ENCODE measurements at places on chromosomes 12 and 14.

DNA sequence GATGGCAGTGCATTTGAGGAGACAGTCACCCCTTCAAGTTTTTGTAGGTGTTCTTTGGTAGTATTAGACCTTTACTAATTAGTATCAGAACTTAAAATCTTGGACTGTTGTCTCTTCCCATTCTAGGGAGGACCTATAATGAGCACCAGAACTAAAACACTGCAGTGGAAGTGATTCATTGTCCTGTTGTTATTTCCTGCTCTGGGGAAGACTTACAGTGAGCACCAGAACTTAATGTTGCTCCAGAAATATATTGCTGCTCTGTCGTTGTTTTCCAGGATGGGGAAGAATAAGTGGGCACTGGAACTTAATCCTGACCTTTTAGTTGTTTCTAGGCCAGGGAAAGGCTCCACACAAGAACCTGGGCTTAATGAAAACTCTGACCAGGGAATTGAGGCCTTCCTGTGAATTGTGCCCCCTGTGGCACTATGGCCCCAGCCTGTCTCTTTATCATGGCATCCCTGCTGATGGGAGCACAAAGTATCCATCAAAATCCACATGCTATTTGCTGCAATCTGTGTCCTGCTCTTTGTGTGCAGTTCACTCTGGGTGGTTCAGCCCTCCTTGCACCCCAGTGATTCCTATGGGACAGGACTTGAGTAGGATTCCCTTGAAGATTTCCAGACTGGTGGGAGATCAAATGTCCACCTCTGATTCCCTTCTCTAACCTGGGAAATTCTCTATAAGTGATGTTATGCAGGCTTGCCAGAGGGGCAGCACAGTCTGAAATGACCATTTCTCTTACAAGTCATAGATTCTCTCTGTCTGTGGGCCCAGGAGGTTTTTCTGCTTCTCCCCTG lies 175.8 kb downstream of the PAWR start:
- DNase-seq, result no peak

- DNase-seq, result no peak
Measured at GRCh38 chr14:99270458-99271220, 1.4 kb downstream of the BCL11B start.

- DNase-seq, result no peak
Measured at GRCh38 chr12:87671757-87672156, 357.4 kb downstream of the C12orf50 start.

DNA sequence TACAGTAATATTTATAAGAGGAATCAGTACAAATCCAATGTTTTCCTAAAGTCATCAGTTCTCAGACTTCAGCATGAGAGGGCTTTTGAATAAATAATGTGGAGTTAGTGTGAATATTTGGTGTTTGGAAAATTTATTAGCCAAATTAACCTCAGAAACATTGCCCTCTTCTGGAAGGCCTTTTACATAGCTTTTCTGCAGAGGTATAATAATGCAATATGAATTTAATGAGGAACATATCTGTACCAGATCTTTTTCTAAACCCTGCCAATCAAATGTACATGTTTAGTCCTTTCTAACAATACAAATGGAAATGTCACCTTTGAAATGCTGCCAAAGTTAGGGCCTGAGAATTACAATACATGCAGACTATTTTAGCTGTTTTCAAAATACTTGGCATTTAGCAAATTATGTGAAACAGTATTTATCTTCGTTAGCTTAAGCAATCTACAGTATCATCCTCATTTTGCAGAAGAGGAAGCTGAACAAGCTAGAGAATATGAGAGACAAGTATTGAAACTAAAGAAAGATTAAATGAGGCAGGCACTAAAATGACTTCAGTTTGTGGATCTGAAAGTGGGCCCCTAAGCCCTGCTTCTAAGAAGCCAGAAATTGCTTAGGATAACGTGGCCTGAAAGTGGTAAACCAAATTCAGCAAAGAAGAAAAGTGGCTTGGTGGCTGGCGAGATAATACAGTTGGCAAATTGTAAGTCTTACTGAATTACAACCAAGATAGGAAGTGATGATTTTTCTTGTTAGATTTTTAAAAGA lies 60.4 kb upstream of the MANSC4 start:
- no peak for DNase-seq

- no peak for DNase-seq
Measured at GRCh38 chr12:112837629-112838197, 46.2 kb downstream of the RPH3A start.

DNA sequence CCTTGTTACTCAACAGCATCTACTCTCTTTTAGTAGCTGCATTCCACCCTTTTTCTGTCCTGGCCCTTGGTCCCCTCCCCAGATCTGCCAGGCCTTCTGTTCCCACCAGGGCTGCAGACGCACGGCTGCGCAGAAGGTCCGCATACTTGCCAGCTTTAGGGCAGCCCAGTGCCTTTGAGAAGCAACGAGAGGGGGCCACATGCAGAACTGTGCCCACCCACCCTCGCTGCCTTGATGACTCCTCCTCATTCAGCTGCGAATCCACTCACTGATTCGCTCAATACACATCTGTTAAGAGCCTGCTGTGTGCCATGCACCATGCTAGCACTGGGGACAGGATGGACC lies 39.2 kb downstream of the PRIMA1 start:
- DNase-seq, result peak; percentile 71

DNA sequence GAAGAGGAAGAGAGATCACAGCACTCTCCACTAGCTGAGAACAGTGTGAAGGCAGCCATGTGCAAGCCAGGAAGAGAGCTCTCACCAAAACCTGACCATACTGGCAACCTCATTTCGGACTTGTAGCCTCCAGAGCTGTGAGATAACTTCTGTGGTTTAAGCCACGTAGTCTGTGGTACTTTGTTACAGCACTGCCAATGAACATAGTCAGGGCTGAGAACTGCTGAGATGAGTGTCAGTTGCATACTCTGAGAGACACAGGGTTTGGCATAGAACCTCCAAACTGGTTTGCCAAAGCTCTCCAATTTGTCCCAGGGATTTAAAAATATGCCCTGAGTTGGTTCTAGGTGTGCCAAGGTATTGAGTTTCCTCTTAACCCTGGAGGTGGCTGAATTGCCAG lies 218.6 kb downstream of the ATP23 start:
- DNase-seq, result no peak

DNA sequence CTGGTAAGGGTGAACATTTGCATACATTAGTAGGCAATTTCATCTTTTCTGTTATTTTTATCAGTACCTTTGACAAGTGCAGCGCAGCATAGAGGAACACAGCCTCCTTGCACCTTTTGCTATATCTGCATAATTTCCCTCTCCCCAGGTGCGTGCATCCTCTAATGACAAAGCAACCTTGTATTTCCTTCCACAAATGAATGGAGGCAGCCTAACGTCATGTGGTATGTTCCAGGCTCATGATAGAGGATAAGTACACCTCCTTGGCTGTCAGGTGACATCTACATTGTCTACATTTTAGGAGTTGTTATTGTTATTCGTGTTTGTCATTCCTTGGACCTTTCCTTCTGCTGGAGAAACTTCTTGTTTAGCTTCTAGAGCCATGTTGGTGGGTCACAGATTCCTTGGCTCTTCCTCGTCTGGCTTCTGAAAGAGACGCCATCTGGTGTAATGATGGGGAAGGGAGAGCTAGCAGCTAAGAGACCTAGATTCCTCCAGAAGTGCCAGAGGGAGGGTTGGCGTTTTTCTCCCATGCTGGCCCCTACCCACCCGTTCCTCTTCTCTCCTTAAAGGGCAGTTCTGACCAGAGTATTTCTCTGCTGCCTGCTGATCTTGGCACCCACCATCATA lies 37.0 kb downstream of the EVL start:
- no peak for DNase-seq

DNA sequence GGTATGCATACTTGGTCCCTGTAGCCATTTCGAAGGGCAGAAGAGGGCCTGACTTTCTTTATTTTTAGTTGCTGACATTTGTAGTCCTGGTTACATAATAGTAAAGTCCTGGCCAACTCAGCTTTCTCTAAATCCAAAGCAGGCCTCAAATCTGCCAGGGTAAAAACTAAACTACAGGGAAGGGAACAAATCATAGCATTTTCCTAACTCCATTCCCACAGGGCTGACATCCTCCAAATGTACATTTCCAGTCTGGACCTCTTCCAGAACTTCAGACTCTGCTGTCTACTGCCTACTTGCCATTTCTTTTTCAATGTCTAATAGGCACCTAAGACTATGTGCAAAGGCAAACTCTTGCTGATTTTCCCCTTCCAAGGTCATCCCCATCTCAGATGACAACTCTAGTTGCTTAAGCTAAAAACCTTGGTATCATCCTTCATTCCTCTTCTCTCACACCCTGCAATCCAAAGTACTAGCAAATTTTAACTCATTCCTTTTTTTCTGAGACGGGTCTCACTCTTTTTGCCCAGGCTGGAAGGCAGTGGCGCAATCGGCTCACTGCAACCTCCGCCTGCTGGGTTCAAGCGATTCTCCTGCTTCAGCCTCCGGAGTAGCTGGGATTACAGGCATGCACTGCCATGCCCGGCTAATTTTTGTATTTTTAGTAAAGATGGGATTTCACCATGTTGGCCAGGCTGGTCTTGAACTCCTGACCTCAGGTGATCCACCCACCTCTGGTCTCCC lies 2.0 kb downstream of the DDIT3 start:
- no peak for DNase-seq

DNA sequence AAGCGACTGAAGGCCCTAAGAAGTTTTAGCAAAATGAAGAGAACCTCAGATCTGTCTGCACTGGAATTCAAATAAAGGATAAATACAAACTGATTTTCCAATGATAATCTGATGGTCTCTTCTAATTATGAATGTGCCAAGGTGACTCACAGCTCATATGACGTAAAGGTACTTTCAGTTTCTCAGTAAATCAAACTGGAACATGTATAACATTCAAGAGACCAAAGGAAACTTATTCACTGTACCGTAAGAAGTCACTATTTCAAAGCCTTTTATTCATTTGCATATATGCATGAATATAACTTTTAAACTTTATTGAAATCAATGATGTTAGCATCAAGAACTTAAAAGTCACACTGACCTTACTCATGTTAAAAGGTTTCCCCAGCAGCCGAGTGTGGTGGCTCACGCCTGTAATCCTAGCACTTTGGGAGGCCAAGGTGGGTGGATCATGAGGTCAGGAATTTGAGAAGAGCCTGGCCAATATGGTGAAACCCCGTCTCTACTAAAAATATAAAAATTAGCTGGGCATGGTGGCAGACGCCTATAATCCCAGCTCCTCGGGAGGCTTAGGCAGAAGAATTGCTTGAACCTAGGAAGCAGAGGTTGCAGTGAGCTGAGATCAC lies 52.2 kb downstream of the ATXN2 start:
- DNase-seq, result no peak

DNA sequence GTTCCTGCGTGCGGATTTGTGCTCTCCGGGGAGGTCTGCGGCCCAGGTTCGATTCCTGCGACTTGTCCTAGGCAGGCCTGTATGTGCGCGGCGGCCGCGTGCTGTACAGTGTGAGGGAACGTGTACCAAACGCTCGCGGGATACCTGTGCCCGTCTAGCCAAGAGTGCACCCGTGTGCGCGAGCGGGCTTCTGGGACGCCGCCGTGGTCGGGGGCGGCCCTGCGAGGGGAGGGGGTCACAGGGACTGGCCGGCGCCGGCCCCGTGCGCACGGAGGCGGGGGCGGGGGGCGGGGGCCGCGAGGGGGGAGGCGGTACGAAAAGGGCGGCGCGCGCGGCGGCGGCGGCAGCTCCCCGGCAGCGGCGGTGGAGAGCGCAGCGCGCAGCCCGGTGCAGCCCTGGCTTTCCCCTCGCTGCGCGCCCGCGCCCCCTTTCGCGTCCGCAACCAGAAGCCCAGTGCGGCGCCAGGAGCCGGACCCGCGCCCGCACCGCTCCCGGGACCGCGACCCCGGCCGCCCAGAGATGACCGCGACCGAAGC lies at the start of gene DLK1:
TSS of gene DLK1 (plus strand) at position 343 of the 536 bp plus-strand sequence. CDS start at position 520, 177 bp downstream.
- DNase-seq, result no peak

DNA sequence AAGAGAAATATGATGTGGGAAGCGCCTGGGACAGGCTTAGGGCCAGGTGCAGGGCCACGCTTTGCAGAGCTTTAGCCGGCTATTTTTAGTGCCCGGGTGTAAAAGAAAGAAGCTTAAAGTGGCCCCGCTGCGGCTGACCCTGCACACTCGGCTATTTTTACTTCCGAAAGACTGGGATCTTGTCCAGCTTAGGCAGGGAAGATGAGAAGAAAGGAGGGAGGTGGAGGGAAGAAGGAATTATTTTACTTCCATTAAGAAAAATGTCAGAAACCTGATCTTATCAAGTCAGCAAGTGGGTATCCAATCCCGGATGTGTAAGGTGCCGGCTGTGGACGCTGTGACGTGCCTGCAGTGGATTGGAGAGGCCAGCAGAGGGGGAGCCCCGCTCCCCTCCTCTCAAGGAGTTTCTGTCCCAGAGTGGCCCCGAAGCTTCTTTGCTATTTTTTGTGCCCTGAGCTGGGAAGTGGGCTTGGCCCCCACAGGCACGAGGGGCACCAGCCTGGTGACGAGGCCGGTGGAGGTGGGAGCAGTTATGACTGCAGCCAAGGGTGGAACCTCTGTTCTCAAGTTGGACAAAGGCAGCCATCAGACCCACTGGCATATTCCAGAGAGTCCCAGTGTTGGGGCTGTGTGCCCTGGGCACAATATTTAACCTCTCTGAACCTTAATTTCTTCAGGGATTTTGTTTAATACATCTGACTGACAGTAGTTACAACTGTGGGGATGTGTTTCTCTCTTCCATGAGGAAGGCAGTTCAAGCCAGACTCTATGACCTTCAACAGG lies 97.7 kb downstream of the ESRRB start:
- no peak for DNase-seq

DNA sequence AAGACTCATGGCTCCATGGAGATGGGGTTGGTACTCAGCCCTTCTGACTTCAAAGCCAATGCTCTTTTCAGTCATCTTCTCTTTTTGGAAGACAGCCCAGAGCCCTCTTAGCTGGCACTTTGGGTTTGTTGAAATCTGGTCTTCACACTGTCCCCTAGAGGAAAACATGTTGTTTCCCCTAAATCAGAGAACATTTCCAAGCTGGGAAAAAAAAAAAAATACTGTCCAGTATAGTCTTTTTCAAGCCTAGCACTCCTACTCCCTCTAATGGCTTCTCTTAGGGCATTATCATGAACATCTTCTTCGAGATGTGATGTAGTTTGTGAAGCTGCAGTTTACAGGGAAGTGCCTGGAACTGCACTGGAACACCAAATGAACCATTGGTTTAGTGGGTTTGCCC lies 3.0 kb upstream of the ZC3H14 start:
- DNase-seq, result no peak

- DNase-seq, result peak; percentile 50
Measured at GRCh38 chr14:67674139-67674479, 323 bp downstream of the VTI1B start.

- no peak for DNase-seq
Measured at GRCh38 chr14:34424488-34424887, 37.6 kb downstream of the SPTSSA start.

All from anterior cingulate cortex (tissue), 58 donors.